ENCODE measurements at places on chromosomes 4 and X. TPM values are rescaled to one million over a fixed set of nuclear protein-coding genes. Genes with fewer than 3 reads are reported as not detected.
A peak's percentile ranks its signal among the peaks of the same experiment; 100 is the strongest.

- H3K4me3 ChIP-seq = no peak overlapping the region
- H3K36me3 ChIP-seq = no peaks in the 10 kb centered on the region
- no peak overlapping the region for H3K27ac ChIP-seq
- DNase-seq = no peak
- H3K27me3 ChIP-seq = no peaks in the 10 kb centered on the region
Measured at GRCh38 chr4:149443537-149443936, 372.1 kb downstream of the IQCM start.

PWWP3B gene
- 11.8 TPM for total RNA-seq

DNA sequence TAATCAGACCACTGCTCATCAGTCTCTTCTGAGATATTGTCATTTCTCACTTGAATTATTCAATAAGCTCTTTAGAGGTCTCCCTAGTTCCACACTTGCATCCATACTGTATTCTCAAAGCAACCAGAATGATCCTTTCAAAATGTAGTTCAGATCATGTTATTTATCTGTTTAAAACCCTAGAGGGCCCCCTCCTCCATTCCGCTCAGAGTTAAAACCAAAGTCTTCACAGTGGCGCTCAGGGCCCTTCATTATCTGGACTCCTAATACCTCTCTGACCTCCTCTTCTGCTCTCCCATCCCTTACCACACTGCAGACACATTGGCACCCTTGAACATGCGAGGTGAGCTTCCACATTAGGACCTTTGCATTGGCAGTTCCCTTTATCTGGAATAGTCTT is 32.7 kb upstream of the HPGDS start:
- no peaks in the 10 kb centered on the region for H3K27me3 ChIP-seq
- H3K4me1 ChIP-seq = no peaks in the 10 kb centered on the region
- H3K36me3 ChIP-seq = no peaks in the 10 kb centered on the region
- no peak for DNase-seq
- H3K27ac ChIP-seq = no peak overlapping the region

PPEF2 gene
- total RNA-seq = not detected

GRCh38 chrX:100447655-100448397 is 37.8 kb upstream of the PCDH19 start:
- no peak overlapping the region for H3K4me3 ChIP-seq
- DNase-seq = peak; percentile 29
- no peaks in the 10 kb centered on the region for H3K36me3 ChIP-seq
